PC-9 (cell line): ENCODE measurements at places on chromosomes 2 and 18.

GRCh38 chr2:169185711-169186110 is 116.3 kb downstream of the DHRS9 start:
- no peak for DNase-seq

- DNase-seq, result no peak
These were observed 11.4 kb upstream of the ARHGAP25 start for GRCh38 chr2:68723181-68723580.

DNA sequence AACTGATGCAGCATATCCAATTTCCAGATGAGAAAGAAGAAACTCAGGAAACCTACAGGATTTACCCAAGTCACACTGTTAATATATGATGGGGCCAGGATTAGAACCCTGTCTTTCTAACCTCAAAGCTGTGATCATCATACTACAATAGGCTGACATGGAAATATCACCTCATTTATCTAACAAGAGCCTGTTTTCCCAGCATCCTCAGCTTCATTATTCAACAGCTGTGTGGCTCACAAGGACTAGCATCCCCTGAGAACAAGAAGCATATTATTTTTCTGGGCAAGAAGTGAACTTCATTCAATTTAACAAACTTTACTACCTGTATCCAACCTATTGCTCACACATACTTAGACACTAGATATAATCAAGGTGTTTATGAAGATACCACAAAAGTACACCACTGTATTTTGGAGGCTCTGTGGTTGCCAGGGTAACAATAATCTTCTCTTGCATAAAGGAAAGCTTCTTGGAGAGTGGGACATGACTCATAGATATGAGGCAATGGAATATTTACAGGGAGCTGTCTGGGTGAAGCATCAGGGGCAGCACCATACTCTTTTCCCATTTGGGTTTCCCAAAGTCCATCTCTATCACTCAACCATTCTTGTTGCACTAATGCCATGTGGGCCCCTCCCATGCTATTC is 218.2 kb downstream of the RAD51AP2 start:
- DNase-seq, result peak; percentile 98

- DNase-seq, result no peak
These were observed 192.8 kb upstream of the ZNF521 start for GRCh38 chr18:25544546-25545287.

DNA sequence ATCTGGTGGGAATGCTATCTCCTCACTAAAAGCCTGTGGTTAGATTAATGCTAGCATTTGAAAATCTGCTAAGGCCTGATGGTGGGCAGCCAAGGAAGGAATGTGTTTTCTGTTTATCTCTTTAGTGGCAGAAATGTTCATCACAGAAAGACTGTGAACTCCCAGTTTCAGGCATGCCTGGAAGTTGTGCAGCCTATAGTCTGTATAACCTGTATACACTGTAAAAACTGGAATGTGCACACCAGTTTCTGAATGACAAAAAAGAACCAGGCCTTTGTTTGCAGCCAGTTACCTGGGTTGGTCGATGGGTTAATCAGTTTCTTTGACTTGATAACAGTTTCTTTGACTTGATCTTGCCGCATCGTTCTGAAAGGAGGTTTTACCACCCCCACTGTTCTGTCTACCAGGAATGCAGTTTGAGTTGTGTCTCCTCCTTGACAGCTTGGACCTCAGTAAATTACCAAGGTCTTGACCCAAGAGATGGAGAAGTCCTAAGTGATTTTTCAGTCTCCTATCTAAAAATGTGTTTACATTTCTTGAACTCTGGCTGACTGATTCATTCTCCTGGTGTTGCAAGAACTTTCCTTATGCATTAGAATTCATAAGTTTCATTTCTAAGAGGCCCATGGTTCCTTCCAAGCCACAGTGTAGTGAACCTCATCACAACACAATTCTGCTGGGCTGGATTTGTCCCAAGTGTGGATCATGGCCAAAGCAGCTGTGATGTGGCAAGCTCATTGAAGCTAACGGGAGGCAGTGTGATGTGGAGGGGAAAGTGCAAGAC is 62.2 kb downstream of the KIAA2012 start:
- peak; percentile 79 for DNase-seq

GRCh38 chr2:218015586-218016521 is 13.1 kb upstream of the TNS1 start:
- DNase-seq, result no peak

DNA sequence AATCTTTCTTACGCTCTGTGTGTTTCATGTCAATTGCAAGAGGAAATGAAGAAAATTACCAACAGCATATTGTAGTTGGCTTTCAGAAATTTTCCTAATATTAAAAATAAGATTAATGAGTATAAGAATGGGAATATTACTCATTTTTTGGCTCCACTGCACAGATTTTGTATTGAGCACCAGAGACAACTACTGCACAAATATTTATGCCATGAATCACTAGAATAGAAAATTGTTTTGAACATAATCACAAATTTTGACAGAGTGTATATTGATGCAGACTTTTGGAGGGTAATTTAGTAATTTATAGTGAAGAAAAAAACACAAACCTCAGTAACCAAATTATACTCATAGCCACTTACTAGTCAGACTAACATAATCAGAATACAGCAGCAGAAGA is 118.3 kb downstream of the DOK6 start:
- DNase-seq, result no peak

GRCh38 chr18:25470062-25470461 is 118.1 kb upstream of the ZNF521 start:
- DNase-seq, result no peak
